ENCODE measurements at places on chromosomes 1 and 21.
A peak's percentile ranks its signal among the peaks of the same experiment; 100 is the strongest.

- no peak for DNase-seq
Measured at GRCh38 chr1:43789604-43790550, 82.5 kb downstream of the ST3GAL3 start.

DNA sequence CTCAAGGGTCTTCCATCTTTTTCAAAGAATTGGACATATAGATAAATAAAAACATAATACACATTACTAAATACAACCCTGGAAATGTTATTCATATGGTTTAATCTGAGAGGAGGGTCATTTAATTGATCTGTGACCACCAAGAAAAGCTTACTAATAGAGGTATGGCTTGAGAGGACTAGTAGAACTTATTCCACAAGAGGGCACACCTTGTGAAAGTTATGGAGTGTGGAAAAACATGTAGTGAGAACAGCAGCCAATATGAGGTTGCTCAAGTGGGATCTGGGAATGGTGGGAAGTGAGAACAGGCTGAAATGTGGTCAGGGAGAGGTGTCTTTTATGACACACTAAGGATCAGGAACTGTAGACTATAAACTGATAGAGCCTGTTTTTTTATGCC, 973.5 kb upstream of the B3GALT2 start:
- no peak for DNase-seq

DNA sequence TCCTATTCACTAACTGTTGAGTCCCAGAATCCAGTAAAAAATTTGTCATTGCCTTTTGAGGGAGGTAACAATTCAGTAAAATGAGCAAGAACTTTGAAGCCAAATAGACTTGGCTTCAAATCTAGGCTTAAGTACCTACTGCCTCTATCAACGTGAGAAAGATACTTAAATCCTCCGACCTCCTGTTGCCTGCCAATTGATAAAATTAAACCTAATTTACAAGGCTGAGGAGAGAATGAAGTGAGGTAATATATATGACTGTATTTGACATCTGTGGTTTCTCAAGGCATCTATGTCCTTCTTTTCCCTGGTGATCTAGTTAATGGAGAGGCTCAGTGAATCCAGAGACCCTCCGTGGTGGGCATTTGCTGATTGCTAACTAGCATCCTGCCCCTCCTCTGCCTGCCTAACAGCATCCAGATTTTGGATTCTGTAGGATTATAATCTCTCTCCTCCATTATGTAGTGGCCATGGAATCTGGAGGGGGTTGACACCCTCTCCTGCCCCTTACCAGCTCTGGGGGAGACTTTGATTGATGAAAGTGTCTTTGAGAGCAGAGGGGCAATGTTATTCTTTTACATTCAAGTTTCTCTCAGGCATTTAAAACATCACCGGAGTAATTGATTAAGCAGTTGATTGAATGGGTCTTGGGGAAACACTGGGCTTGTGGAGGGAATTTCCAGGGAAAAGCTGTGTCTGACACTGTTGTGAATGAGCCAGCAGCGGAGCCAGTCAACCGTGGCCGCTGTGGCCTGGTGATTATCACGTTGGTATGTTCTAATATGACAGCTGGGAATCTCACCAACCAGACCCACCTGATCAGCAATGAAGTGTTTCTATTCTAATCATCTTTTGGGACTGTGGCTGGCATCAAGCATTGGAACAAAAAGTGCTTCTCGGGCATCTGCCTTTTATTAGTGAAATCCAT, 140.7 kb upstream of the FAM78B start:
- DNase-seq = no peak

DNA sequence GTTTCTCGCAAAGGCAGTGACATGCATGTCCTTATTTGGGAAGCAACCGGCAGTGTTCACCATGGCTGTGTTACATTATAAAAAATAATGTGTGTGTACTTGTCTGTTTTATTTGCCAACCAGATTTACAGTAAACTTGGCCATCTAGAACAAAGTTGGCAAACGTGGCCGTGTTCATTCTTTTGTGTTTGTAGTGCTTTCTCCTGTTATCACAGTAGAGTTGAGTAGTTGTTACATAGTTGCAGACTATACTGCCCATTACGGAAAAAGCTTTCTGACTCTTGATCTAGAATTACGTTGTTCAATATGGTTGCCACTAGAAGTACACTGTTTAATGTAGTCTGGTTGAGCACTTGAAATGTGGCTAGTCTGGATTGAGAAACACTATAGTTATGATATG, 19.4 kb downstream of the SOAT1 start:
- DNase-seq = no peak

- no peak for DNase-seq
Measured at GRCh38 chr21:38880577-38880966, 74.8 kb downstream of the ETS2 start.

GRCh38 chr1:155195201-155196102, 12.2 kb downstream of the THBS3 start:
- no peak for DNase-seq

DNA sequence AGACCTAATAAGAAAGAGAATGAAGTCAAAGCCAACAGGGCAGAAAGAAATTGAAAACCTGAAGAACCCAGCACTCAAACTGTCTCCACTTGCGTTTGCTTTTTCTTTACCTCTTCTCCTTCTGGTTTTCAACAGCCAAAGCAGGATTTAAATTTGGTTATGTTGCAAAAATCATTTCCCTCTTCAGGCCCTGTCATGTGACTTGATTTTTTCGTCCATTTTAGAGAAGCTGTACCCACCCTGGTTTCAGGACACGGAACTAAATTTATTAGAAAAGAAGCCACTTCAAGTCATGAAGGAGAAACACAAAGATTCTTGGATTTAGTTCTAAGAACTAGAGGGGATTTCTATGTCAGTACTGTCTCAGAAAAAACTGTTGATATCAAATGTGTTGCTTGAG, 1.0 kb upstream of the SYNJ1 start:
- no peak for DNase-seq

- DNase-seq = no peak
Measured at GRCh38 chr1:229287267-229287666, 16.4 kb downstream of the RAB4A start.

GRCh38 chr1:224058303-224058702, 55.6 kb upstream of the FBXO28 start:
- DNase-seq = no peak

- no peak for DNase-seq
Measured at GRCh38 chr1:234986750-234987414, 141.8 kb downstream of the TOMM20 start.

- DNase-seq = no peak
Measured at GRCh38 chr1:167773516-167773915, 51.7 kb downstream of the MPZL1 start.

DNA sequence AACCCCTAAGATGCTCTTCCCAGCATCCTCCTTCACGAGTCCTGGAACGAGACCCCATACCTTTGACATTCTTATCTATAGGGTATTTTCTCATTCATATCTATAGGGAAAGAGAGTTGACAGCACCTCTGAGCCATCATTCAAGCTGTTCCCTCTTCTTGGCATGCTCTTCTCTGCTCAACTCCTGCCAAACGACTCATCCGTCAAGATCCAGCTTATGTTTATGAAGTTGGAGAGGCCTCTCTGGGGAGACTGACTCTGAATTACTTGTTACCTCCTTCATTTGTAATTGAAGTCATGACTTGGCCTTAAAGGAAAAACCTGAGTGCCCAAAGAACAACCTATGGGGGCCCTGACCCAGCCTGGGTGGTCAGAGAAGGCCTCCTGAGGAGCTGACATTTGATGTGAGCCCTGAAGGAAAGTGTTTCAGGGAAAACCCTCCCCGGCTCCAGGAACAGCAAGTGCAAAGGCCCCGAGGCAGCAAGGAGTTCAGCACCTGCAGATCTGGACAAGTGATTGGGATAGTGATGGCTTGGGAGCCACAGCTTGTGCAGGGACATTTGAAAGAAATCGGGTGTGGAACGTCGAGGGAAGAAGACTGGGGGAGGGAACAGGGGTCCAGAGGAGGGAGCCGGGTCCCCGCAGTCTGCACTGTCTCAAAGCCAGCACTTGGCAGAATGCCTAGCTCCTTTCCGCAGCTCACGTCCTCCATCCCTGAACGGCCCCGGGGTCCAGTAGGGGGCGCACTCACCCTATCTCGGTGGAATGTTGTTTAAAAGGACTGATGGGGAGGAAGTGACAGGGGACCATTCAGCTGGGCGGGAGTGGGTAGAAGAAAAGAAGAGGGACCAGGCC, 14.0 kb upstream of the CDA start:
- DNase-seq = peak; percentile 59

DNA sequence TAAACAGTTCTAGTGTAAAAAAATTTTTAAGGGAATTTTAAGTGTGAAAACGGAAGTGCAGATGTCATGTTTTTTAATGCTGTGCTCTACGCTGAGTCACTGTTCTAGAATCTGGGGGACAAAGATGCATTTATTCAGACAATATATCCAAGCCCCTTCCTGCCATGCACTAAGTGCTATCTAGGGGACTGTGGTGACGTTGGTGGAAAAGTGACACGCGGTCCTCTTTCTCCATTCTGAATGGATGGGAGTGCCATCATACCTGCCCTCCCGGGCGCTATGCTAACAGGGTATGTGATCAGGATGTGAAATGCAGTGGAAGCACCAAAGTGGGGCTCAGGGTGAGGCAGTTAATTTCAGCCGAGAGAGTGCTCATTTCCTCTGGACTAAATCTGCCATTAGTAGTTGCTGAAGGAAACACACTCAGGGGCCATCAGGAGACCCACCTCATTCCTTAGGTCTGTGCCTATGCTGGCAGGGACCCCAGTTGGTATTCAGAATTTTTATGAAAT, 6.6 kb downstream of the C1orf226 start:
- DNase-seq = no peak

GRCh38 chr1:232615306-232615800, 14.6 kb downstream of the SIPA1L2 start:
- no peak for DNase-seq

DNA sequence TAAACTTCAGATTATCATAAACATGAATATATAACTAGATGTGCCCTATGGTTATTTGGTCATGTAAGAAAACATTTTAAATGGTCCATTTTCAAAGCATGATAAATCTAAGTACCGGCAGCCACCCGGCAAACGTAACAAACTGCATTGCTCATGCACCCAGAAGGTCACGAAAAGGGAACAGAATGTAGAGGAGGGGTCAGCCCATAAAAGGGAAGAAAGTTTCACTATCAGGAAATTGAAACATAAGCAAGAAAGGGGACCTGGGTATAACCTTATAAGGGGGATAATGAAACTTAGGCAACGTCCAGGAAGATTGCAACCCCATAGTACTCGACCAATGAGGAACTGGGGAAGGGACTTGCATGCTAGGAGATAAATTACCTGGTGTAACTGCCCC, 421.2 kb upstream of the ZRANB2 start:
- DNase-seq = no peak

DNA sequence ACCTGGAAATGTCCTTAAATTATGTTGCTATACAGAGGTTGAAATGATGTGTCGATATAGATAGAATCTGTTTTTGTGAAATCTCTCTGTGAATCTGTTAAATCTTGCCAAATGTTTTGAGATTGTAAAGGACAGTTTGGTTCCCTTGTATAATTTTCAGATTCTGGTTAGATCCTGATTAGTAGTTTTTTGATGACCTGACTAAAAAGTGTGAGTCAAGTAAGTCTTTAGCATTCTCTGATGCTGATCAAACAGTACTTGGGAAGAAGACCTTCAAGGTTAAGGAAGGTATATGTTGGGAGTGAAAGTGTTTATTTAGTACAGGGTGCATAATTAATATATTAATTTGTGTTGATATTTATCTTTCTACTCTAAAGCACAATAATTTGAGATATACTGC, 32.7 kb downstream of the DDI2 start:
- no peak for DNase-seq

DNA sequence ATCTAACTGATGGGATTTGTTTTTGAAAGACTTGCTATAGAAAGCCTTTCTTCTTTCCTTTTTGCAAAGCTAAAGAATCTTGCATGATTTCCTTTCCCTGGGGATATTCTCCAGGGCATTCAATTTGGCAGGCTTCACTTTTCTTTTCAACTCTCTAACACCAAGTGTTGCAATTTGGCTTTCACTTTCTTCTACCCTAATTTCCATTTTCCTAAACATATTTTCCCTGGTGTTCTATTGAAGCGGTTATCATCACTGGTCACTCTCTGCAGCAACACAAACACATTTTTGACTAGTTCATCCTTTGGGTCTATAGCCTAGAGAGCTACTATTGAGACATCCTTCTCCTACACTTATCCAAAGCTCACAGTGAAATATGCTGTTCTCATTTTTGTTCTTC, 424.5 kb downstream of the NEGR1 start:
- no peak for DNase-seq

DNA sequence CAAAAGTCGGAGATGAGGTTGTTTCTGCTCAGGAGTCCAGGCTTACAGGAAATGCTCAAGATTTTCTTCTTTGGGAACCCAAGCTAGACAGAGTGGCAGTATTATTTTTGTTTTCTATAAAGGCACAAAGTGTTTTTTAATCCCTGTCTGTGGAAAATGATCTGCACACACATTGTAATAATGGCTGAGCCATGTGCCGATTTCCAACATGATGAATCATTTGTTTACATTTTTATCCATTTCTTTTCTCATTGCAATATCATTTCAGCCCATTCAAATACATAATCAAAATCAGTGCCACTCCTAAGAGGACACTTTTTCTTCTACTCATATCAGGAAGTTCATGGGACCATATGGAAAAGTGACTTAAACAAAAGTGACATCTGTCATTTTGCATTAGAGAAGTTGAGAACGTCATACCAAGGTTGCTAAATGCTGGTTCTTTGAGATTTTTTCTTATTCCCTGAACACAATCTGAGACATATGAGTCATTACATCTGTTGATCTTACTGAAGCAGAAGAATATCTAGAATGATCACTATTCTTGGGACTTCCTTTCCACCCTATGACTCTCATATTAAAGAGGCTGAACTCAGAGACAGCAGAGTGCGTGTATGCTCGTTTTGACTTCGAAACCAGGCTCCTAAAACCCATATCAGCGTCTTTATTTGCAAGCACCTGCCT, 44.9 kb downstream of the ACTA1 start:
- DNase-seq = no peak

DNA sequence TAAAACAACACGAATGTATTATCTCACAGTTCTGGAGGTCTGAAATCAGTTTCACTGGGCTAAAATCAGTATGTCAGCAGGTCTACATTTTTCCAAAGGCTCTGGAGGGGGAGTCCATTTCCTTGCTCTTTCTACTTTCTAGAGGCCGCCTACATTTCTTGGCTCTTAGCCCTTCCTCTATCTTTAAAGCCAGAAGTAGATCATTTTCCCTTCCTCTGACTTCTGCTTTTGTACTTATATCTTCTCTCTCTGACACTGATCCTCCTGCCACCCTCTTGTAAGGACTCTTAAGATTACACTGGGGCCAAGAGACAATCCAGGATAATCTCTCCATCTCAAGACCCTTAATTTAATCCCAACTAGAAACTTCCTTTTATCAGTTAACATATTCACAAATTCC, 41.4 kb downstream of the MSH4 start:
- no peak for DNase-seq

GRCh38 chr1:152479792-152480595, 30.6 kb upstream of the LCE5A start:
- DNase-seq = peak; percentile 45

- no peak for DNase-seq
Measured at GRCh38 chr1:17912491-17912890, 157.4 kb downstream of the ACTL8 start.

DNA sequence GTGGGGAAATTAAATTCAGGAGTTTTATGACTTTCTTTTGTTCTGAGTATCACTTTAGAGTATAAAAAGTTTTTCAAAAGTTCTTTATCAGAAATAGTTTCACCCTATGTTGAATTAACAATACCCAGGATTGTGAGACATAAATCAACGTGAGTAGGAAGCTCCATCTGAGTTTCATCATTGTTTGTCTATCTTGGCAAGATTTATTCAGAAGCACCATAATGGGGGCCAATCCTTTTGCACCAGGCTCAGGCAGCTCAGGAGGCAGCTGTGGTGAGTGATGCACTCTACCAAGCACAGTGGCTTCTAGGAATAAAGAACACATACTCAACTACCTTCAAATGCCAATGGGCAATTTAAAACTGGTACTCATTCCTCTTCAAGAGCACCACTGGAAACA, 12.0 kb downstream of the CREG1 start:
- no peak for DNase-seq
